NCI-H2171 (cell line): ENCODE measurements at places on chromosomes 5 and 9.

GRCh38 chr5:117892360-117892759, 1096.0 kb downstream of the DTWD2 start:
- DNase-seq, result no peak

DNA sequence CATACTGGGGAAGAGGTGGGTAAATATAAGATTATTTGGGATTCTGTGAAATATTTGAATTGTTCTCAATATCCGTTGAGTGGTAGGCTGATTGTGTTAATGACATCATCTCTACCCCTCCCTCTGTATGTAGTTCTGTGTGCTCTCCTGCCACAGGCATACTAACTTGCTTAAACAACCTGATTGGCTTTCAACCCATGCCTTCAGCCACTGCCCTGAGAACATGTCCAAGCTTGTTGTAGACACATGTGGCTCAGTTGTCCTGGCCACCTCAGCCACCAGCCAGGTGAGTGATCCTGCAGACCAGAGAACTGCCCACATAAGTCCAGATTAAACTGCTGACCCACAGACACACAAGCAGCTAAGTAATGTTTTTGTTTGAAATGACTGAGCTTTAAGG, 31.1 kb downstream of the ANKS6 start:
- peak; percentile 47 for DNase-seq

GRCh38 chr9:14441976-14442651, 128.2 kb upstream of the NFIB start:
- no peak for DNase-seq

- no peak for DNase-seq
Observed at GRCh38 chr9:133735931-133736330, 2.2 kb downstream of the SARDH start.

DNA sequence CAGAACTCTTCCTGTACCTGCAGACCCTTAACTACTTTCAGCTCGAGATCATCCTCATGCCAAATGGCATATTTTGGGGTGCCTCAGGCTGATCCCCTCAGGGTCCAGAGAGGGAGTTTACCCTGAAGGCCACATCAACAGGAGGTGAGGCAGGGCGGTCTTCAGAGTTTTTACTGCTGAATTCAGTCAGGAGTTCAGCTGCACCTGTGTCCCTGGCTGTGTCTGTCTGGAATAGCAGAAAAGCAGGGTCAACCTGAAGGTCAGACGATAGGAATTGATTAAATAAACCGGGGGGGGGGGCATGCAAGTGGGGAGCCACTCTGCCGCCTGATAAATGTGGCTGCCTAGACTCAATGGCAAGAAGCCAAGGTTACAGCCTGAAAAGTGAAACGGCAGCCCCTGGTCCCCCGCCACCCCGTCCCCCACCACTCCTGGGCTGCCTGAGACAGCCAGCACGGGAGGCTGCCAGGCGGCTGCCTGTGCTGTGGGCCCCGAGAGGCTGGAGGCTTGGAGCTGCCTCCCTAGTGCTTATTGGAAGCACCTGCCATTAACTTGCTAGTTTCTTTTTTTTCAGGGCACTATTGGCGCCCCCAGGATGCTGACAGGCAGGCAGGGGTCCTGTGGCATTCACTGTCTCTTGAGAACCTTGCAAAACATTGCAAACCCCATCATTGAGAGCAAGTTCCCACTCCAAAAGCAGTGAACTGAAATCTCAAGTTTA, 182.7 kb upstream of the PPP1R26 start:
- peak; percentile 48 for DNase-seq

DNA sequence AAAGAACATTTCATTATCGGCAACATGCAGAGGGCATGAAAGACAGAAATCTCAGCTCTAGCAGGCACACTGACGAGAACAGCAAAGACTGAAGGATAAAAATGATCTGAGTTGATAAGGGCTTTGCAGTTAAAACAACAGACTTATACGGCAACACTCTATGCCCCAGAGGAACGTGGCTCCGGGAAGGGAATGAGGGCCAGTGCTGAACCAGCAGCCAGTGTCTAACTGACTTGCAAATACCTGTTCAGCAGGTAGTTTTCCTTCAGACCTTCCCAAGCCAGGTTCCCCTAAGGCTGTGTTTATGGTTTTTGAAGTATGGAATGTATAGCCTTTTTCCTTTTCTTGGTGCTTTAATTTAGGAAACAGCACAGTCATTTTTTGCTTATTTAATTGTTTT, 121.3 kb upstream of the CDH18 start:
- no peak for DNase-seq

DNA sequence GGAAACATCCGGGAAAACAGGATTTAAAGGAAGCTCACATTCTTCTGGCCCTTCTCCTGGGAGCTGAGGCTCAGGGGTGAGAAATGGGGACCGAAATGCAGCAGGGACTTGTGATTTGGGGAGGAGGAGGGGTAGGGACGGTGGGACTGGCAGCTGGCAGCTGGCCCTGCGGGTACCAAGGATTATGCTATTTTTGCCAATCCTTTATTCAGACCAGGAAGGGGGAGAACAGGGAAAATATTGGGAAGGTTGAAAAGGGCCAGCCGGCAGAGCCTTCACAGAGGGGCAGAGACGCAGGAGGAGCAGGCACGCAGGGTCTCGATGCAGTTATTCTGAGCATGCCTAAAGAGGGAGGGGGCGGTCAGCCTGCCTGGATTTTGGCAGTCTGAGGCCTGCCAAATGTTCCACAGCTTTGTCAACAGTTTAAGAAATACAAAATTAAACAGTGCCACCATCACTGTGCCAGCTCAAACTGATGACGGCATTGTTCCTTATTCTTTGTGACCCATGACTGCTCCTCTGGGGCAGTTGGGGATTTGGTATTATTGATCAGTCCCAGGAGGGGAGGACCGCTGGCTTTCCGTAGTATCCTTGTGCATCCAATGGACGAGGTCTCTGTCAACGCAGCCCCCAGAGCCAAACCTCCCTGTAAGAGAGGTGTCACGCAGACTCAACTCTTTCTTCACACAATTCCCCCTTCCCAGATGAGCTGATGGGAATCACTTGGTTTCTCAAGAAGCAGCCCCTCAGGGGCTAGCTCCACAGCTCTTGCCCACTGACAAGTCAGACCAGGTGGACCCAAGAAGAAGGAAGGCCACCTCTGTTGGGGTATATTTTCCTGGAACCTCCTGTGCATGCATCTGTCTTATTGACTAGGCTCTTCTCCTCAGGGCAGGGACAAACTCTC, 553.3 kb downstream of the BNC2 start:
- DNase-seq, result no peak

- DNase-seq, result no peak
Observed at GRCh38 chr9:18480662-18481093, 6.7 kb downstream of the ADAMTSL1 start.

- DNase-seq, result no peak
Observed at GRCh38 chr5:170186856-170187255, 45.9 kb upstream of the C5orf58 start.

- DNase-seq, result no peak
Observed at GRCh38 chr5:149841851-149842793, 102.5 kb downstream of the PDE6A start.

GRCh38 chr5:42819745-42820144, 8.1 kb upstream of the SELENOP start:
- DNase-seq, result no peak

DNA sequence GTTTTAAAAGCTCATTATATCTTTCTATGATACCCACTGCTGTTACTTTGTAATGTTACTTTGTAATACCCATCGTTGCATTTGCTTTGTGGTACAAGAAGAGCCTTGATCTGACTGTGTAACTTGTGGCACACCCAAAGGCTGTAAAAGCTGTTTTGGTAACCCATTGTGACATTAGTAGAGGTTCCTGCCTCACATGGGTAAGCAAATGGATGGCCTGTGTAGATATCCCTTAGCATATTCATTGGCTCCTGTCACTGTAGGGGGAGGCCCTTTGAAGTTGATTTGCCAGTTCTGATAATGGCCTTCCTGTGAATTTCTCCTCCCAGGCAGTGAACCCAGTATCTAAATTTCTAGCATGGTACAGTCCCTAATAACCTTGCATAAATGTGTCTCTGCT, 15.7 kb downstream of the CDK20 start:
- no peak for DNase-seq

DNA sequence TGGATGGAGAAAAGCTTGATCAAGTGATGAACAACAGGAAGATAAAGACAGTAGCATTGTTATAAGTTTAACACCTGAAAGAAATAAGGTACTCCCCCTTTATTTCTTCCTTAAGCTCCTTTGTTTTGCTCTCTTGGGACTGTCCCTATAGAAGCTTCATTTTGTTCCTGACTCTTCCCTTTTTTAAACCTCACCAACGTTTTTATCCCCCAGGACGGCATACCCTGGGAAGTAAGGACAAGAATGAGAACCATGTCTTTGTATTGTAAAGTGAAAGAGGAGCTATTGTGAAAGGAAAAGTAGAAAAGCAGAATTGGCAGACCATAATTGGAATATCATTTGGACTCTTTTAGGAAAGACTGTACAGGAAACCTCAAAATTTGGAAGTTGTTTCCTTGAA, 1368.6 kb upstream of the C9orf72 start:
- no peak for DNase-seq

DNA sequence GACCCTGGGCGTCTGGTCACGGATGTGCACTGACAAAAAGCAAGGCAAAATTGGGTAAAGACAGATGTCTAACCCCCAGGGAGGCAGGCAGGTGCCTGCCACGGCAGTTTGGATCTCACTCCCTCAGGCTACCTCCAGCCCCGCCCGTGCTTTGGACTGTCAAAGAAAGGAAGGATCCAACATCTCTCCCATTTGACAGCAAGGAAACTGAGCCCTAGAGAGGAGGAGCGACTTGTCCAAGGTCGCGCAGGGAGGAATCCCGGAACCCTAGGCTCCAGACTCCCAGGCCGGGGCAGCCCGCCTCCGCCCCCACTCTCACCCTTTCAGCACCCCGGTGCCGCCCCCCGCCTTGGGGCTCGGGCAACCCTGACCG, 376 bp downstream of the GOLGA1 start:
- peak; percentile 45 for DNase-seq

DNA sequence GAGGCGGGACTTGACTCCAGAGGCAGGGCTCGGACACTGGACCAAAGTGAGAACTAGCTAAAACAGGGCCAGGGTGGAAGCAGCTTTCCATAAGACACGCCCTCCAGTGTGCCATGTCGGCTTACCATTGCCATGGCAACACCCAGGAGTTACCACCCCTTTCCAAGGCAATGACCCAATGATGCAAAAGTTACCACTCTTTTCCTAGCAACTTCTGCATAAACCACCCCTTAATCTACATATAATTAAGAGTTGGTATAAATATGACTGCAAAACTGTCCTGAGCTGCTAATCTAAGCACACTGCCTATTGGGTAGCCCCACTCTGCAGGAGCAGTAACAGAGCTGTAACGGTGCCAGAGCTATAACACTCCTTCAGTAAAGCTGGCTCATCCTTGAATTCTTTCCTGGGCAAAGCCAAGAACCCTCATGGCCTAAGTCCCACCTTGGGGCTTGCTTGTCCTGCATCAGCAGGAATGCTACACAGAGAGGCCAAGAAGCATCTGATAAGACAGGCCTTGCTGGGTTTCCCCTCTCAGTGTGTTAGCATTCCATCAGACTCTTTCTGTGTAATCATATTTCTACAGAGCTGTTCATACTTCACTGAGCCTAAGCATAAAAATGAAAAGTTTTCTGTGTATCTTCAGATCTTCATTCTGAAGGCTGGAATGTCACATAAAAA, 262.7 kb upstream of the KLF9 start:
- DNase-seq, result no peak

DNA sequence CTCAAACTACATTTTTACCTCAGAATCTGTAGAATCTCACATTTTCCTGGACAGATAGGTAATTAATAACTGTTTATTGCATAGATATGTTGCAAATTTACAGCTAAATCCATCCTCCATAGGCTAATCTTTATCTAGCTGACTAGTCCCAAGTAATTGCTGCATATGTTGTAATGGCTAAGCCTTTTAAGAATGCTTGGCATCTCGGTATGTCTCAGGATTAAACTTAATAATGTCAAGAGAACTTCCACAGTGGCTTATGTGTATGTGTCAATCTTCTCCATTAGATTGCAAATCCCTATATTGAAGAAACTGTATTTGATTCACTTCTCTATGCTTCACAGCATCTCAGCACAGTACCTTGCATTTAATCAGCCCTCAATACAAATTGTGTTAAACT, 131.9 kb downstream of the PRDM9 start:
- DNase-seq, result no peak

- DNase-seq, result no peak
Observed at GRCh38 chr9:124520206-124520596, 13.0 kb upstream of the NR5A1 start.

- DNase-seq, result no peak
Observed at GRCh38 chr5:156681265-156681664, 168.8 kb upstream of the PPP1R2B start.

GRCh38 chr5:39816866-39817265, 392.1 kb upstream of the DAB2 start:
- no peak for DNase-seq

DNA sequence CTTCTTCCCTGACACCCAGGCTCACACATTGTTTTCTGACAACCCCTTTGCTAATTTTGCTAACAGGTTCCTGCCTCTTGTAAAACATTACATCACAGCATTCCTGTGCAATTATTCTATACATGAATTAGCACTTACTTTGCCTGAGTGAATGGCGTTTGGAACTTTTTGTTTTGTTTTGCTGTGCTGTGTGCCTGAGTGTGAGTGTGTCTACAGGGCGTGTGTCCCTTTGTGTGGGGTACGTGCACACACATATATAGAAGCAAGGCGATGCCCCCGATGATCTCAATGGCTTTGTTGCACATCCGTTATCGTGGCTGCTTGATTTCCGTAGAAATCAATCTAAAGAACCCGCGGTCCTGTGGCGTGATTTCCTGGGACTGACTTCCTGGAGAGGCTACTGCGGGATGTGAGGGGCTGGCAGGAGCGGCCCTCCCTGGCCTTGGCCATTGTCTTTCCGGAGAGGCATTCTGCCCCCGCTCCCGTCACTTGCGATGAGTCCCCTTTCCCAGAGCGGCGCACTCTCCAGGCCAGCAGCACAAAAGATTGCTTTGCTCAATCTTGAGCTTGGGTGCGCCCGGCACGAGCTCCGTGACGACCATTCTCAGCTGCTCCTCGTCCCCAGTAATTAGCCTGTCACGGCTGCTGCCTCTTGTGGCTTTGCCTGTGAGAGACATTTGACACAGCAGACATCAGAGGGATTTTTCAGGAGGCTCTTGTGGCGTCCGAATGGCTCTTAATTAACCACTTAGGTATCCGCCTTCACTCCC, 398.1 kb upstream of the IRX1 start:
- DNase-seq, result peak; percentile 35

DNA sequence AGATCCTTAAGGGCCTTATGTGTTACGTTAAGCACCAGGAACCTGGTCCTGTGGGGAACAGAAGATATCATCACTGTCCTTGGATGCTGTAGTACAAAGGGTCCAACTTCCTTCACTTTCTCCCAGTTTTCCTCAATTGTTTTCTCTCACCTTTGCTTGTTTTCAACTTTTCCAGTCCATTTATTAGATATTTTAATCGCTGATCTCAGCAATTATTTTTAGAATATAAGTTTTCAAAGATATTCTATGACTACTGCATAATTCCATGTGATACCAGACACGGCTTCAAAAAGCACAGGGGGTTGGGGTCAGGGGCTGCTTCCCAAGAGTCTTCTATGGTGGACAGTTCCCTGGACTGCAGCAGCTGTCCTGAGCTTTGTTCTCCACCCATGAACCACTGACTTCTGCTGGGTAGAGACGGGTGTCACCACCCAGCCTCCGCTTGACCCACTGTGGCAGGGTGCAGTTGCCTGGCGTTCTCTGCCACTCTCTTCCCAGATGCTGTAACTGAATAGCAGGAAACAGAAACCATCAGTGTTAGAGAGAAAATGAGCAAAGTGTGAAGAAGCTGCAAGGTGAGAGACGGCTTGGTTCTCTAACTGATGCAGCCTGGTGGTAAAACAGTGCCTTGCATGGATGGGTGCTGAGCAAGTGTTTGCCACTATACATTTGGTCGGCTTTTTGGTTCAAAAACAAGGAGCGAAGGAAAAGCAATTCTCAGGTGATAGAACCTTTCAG, 383.0 kb downstream of the RAB3C start:
- DNase-seq, result no peak

- no peak for DNase-seq
Observed at GRCh38 chr9:131838530-131839280, 98.8 kb upstream of the RAPGEF1 start.
